T-helper 1 cell (primary cell): ENCODE measurements at places on chromosomes 4 and X.

DNA sequence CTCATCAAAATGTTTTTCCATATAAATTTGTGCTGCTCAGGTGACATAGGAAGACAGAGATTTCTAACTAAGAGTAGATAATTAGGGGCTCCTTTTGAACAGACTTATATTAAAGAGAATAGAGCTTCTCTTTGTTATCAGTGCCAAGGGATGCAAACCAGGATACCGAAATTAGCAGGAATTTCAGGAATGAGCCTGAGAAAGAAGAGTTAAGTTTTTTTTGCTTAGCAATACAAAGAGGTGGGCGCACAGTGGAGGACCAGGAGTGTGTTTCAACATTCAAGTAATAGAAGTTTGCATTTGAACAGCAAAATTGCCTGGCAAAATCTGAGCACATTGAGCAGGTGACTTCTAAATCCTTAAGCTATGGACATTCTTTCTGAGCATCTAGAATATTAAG is 541.3 kb downstream of the GBA3 start:
- DNase-seq = no peak

DNA sequence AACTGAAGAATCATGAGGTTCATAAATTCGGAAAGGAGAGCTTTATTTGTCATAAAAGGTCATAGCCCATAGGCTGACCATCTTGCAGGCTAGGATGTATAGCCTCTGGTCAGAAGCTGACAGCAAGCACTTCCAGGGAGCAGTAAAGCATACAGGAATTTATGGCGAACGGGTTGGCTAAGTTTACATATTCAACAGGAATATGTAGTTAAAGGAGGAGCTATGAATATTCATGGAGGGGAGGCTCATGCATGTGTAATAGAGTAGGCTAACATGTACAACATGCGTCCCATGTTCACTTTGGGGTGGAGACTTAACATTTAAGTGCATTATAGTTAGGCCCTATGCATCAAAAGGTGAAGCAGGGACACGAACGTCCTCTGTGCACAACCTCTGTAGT is 1425.7 kb upstream of the TENM3 start:
- DNase-seq = no peak

GRCh38 chrX:119156241-119156640 is 28.6 kb upstream of the KIAA1210 start:
- no peak for DNase-seq

- DNase-seq = no peak
These were observed 55.5 kb downstream of the SCML1 start for GRCh38 chrX:17792826-17793225.

- no peak for DNase-seq
These were observed 382.0 kb downstream of the GABRG1 start for GRCh38 chr4:45741897-45742296.

- no peak for DNase-seq
These were observed 526.0 kb downstream of the MID1IP1 start for GRCh38 chrX:39327255-39327654.

- DNase-seq = no peak
These were observed 2.6 kb upstream of the TRPC5 start for GRCh38 chrX:112085149-112085548.

- no peak for DNase-seq
These were observed 62.4 kb downstream of the APOO start for GRCh38 chrX:23845351-23845817.
